ENCODE measurements at places on chromosomes 6 and 20. TPM values are rescaled to one million over a fixed set of nuclear protein-coding genes. Genes with fewer than 3 reads are reported as not detected.

GRCh38 chr6:100464903-100465700 lies at the start of gene SIM1:
SIM1 (minus strand) TSS chr6:100464921; CDS start chr6:100463468, 1,453 bp downstream.
- DNase-seq = peak; percentile 62
- H3K36me3 ChIP-seq = no peaks in the 10 kb centered on the region
- no peak within 1 kb of the TSS for H3K27ac ChIP-seq
- H3K27me3 ChIP-seq = peaks cover 98% of the 10 kb centered on the region
- peak within 1 kb of the TSS; percentile 14 for H3K4me3 ChIP-seq

DNA sequence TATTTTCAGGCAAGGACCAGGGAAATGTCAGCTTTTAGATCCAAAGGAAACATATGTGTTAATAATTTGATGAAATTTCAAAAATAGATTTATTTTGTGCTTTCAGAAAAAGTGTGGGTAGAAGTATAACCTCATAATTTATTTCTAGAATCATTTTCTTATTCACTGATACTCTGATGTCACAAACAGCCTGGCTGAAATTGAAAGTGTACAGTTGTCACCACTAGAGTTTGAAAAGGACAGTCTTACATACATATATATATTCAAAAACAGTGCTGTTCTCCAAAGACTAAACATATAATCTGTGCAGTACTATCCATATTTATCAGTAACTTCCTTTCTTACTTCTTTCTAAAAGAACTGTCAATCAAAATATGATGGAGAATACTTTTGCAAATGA lies 254.4 kb upstream of the KCNQ5 start:
- no peaks in the 10 kb centered on the region for H3K4me1 ChIP-seq
- no peak overlapping the region for H3K27ac ChIP-seq
- no peaks in the 10 kb centered on the region for H3K27me3 ChIP-seq
- no peak overlapping the region for H3K4me3 ChIP-seq
- DNase-seq = no peak

DNA sequence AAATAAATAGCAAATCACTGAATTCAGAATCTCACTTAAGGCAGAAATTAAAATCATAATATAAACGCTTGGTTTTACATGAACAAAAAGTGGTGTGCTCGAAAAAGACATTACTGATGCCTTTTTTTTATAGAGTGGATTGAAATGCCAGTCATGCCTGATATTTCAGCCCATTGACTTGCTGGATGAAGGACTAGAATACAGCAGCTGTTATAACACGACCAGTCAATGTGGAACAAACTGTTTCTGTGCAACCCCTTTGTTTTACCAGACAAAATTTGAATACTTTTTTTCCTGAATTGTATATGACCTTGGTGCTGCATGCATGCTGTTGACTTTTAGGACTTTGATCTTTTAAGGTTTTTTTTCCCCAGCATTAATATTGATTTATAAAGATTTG lies 150.0 kb downstream of the QKI start:
- no peaks in the 10 kb centered on the region for H3K27me3 ChIP-seq
- H3K36me3 ChIP-seq = no peaks in the 10 kb centered on the region
- no peak for DNase-seq
- H3K4me1 ChIP-seq = no peaks in the 10 kb centered on the region
- no peak overlapping the region for H3K4me3 ChIP-seq

DNA sequence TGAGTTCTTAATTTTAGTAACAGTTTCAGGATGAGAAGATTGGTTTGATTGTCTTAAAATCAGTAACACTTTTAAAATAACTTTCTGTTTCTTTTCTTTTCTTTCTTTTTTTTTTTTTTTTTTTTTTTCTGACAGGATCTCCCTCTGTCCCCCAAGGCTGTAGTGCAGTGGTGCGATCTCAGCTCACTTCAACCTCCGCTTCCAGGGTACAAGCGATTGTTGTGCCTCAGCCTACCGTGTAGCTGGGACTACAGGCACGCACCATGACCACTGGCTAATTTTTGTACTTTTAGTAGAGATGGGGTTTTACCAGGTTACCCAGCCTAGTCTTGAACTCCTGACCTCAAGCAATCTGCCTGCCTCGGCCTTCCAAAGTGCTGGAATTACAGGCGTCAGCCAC lies 33.7 kb upstream of the KCNQ5 start:
- H3K27ac ChIP-seq = no peak overlapping the region
- no peaks in the 10 kb centered on the region for H3K27me3 ChIP-seq
- H3K4me1 ChIP-seq = no peaks in the 10 kb centered on the region
- no peak for DNase-seq
- H3K4me3 ChIP-seq = no peak overlapping the region
- H3K36me3 ChIP-seq = no peaks in the 10 kb centered on the region

GRCh38 chr6:37783856-37784584 lies 35.5 kb upstream of the ZFAND3 start:
- peaks cover 14% of the 10 kb centered on the region for H3K4me1 ChIP-seq
- peak; percentile 35 for DNase-seq
- peak overlapping the region; percentile 44 for H3K4me3 ChIP-seq

GRCh38 chr6:13413900-13414555 lies 73.4 kb downstream of the GFOD1 start:
- DNase-seq = no peak
- no peaks in the 10 kb centered on the region for H3K36me3 ChIP-seq
- H3K4me1 ChIP-seq = no peaks in the 10 kb centered on the region
- H3K27ac ChIP-seq = no peak overlapping the region
- H3K27me3 ChIP-seq = no peaks in the 10 kb centered on the region
- H3K4me3 ChIP-seq = no peak overlapping the region

DNA sequence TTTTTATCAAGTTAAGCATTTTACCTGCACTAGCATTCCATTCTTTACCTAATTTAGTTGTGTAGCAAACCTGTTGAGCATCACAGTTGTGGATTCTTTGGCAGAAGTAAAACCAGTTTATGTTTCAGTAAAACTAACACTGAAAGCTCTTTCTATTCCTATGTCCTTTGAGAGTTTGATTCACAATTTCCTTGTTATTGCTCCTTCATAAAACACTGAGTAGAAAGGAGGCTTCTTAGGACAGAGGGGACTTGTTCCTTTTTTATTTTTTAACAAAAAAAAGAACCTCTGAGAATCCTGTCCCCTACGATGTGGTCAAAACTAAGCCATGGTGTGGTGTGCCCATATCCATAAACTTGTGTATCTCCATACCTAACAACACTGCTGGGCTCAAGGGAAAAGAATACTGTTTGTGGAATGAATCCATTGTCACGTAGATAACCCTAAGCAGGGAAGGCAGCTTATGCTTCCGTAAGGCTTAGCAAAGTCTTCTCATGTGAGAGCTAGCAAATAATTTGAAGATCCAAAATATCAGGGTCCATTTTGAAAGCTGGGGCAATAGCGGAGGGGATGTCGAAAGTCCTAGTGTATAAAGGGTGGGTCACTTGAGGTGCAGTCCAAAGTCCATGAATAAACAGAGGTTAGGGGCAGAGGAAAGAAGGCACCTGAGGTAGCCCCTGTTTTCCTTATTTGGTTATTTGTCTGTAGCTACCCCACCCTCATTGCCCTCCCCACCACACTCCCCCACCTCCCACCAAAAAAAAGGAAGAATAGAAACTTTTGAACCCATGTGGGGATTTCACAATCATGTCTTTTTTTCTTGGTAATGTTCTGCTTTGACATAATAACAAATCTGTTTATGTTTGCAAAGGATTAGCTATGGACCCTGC lies 71.0 kb downstream of the PLAGL1 start:
- H3K27ac ChIP-seq = no peak overlapping the region
- no peak for DNase-seq
- H3K27me3 ChIP-seq = no peaks in the 10 kb centered on the region
- no peaks in the 10 kb centered on the region for H3K36me3 ChIP-seq
- H3K4me1 ChIP-seq = peaks cover 6% of the 10 kb centered on the region

GRCh38 chr6:160462551-160463109 lies 114.5 kb downstream of the SLC22A3 start:
- H3K36me3 ChIP-seq = no peaks in the 10 kb centered on the region
- no peak overlapping the region for H3K27ac ChIP-seq
- H3K27me3 ChIP-seq = no peaks in the 10 kb centered on the region
- DNase-seq = peak; percentile 2

- no peaks in the 10 kb centered on the region for H3K27me3 ChIP-seq
- H3K4me1 ChIP-seq = no peaks in the 10 kb centered on the region
- DNase-seq = no peak
- H3K27ac ChIP-seq = no peak overlapping the region
- no peaks in the 10 kb centered on the region for H3K36me3 ChIP-seq
Measured at GRCh38 chr6:163469459-163469985, 55.0 kb downstream of the QKI start.

DNA sequence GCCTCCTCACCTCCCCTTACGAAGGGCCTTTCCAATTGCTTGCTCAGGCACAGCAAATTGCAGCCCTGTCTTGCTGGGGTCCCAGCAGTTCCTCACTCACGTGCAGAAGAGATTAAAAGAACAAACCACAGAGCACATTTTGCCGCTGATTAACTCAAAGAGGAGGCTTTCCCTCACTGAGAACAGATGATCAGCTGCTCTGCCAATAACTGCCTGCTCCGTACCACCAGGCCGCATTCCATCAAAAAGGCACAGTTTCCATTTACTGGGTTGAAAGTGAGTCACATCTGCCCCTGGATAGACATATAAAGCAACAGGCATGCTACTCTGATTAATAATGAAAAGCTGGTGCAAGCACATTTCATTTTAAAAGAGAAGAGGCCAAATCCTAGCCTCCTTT lies 446.8 kb downstream of the PTPRT start:
- no peak for DNase-seq
- no peaks in the 10 kb centered on the region for H3K27me3 ChIP-seq
- H3K27ac ChIP-seq = no peak overlapping the region
- no peaks in the 10 kb centered on the region for H3K4me1 ChIP-seq
- H3K4me3 ChIP-seq = no peak overlapping the region

DNA sequence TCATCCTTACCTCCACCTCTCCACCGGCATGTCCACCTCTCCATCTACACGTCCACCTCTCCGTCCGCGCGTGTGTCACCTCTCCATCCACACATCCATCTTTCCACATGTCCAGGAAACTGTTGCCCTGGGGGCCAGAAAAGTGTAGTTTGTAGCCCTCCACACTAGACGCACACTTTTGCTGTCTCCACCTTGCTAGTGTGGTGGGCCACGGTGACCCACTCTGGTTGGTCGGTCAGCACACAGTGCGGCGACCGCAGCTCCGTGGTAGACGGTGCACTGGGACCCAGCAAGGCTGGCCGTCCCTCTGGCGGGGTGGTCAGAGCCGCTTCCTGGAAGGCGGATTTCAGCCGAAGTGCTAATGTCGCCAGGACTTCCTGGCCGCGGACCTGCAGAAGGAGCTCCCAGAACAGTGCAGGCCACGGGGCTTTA lies 268.6 kb downstream of the DLL1 start:
- H3K36me3 ChIP-seq = no peaks in the 10 kb centered on the region
- peaks cover 21% of the 10 kb centered on the region for H3K27me3 ChIP-seq
- no peak overlapping the region for H3K27ac ChIP-seq
- H3K4me3 ChIP-seq = no peak overlapping the region

GRCh38 chr6:107396211-107396610 lies 63.2 kb downstream of the PDSS2 start:
- no peak for DNase-seq
- H3K36me3 ChIP-seq = no peaks in the 10 kb centered on the region
- H3K4me3 ChIP-seq = no peak overlapping the region
- no peaks in the 10 kb centered on the region for H3K27me3 ChIP-seq
- no peaks in the 10 kb centered on the region for H3K4me1 ChIP-seq

DNA sequence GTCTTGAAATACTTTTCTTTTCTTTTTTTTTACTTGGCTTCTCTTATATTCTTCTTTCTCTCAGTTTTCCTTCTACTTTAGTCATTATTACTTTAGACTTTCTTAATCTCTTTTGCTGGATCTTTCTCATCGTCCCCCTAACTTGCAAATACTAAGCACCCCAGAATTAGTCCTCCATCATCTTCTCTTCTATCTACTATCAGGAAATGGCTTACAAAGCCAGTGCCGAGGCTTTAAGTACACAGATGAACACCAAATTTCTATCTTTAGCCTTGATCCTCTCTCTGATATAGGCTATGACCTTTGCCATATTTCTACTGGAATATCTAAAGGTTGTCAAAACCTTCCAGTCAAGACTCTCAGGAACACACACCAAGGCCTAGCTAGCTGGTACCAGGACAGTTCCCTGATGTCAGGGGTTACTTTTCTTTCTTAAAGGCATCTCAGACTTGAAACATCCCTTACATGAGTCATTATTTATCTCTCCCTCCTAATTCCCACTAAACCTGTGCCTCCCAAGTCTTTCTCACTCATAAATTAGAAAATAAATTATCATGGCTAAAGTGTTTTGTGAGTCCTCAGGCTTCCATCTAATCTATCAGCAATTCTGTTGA lies 278.6 kb upstream of the TCF21 start:
- no peaks in the 10 kb centered on the region for H3K4me1 ChIP-seq
- no peak overlapping the region for H3K4me3 ChIP-seq
- no peak for DNase-seq
- H3K36me3 ChIP-seq = no peaks in the 10 kb centered on the region

- H3K27ac ChIP-seq = no peak overlapping the region
- H3K4me1 ChIP-seq = no peaks in the 10 kb centered on the region
- H3K36me3 ChIP-seq = no peaks in the 10 kb centered on the region
- H3K27me3 ChIP-seq = no peaks in the 10 kb centered on the region
- no peak for DNase-seq
- no peak overlapping the region for H3K4me3 ChIP-seq
Measured at GRCh38 chr6:75504465-75505222, 11.0 kb upstream of the FILIP1 start.

DNA sequence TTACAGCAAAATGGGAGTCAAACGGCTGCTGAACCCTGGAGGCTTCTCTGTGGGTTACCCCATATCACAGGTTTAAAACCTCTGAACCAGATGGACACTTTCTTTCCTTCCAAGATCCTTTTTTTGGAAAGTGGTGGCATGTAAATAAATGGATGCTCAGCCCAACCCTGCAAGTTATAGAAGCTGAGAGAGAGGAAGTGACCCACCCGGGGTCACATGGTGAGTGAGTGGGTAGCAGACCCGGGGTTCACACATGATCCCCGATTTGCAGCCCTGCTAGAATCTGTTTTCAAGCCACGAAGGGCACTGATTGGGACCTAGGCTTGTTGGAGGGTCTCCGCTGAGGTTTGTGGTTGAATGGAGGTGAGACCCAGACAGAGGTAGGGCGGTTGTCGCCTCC lies 32.0 kb downstream of the SIRPA start:
- H3K27me3 ChIP-seq = no peaks in the 10 kb centered on the region
- H3K4me3 ChIP-seq = no peak overlapping the region
- peaks cover 39% of the 10 kb centered on the region for H3K36me3 ChIP-seq
- H3K4me1 ChIP-seq = peaks cover 14% of the 10 kb centered on the region

- H3K4me3 ChIP-seq = no peak overlapping the region
- H3K27me3 ChIP-seq = peaks cover 68% of the 10 kb centered on the region
- H3K27ac ChIP-seq = no peak overlapping the region
- DNase-seq = peak; percentile 21
- H3K4me1 ChIP-seq = no peaks in the 10 kb centered on the region
- no peaks in the 10 kb centered on the region for H3K36me3 ChIP-seq
Measured at GRCh38 chr6:149950423-149950822, 8.6 kb downstream of the ULBP2 start.

GRCh38 chr6:113829696-113830045 lies 27.5 kb upstream of the MARCKS start:
- DNase-seq = no peak
- peaks cover 10% of the 10 kb centered on the region for H3K4me1 ChIP-seq
- H3K4me3 ChIP-seq = no peak overlapping the region
- peak overlapping the region; percentile 45 for H3K27ac ChIP-seq

The ASCC3 gene
- polyA plus RNA-seq = 25.8 TPM

The LY86 gene
- 3.5 TPM for polyA plus RNA-seq

The GABRR1 gene
- 0.06 TPM for polyA plus RNA-seq

Data from large intestine (tissue), 12 donors.